ENCODE measurements at places on chromosomes 1 and 21.

GRCh38 chr1:76494807-76495206, 372.5 kb upstream of the ST6GALNAC5 start:
- DNase-seq = no peak

DNA sequence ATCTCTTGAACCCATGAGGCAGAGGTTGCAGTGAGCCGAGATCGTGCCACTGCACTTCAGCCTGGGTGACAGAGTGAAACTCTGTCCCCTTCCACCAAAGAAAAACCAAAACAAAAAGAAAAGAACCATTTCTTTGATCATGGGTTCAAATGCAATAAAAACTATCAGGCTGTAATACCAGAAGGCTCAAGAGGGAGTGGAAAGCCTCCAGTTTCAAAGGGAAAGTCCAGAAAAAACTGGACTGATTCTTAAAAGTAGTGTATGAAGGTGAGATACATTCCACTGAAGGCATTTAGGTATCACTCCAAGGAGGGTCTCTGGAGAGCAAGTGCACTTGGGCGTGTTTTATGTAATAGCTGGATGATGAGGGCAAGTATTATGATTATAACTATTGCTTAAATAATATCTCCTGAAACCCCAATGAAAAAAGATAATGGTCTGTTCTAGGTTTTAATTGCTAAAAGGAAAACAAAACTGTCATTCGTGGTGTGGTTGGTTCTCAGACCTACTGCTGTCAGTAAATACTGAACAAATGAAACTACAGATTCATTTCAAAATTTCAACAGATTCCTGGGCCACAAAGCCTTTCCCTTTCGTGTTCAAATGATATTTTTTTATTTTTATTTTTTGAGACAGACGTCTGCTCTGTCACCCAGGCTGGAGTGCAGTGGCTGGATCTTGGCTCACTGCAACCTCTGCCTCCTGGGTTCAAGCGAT, 6.0 kb upstream of the CAMTA1 start:
- no peak for DNase-seq

DNA sequence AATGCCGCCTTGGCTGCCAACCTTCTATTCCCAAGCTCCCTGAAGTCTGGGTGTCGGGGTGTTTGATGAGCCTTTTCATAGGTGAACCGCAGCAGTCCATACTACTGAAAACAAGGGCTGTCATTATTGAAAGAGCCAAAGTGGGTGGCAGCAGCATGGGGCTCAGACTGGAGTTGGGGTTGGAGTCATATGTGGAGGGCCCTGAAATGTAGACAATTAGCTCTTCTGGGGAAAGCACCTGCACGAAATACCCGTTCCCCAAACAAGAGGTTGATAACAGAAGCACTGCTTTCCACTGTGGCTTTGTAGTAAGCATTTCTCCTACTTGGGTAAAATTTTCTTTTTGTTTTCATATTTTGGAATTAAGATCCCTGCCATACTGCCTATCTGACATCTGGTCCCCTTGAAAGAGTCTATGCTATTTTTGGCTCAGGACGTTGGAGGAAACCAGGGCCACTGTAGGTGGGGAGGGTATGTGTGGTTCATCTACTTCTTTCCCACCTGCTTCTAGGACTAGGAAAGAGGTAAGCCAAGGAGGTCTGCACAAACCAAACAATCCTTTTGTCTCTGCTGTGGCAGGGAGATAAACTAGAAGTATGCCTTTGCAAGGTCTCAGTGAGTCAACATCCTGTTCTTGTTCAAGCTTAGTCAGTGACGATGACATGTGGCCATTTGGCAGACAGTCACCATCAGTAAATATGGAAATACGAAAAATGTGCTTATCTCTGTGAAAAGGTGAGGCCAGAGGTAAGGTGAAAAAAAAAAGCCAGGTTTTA, 197.0 kb upstream of the UBE2U start:
- DNase-seq = no peak

GRCh38 chr1:72271555-72272085, 10.7 kb downstream of the NEGR1 start:
- DNase-seq = no peak

- DNase-seq = no peak
Observed at GRCh38 chr1:101474039-101474665, 237.3 kb downstream of the S1PR1 start.

DNA sequence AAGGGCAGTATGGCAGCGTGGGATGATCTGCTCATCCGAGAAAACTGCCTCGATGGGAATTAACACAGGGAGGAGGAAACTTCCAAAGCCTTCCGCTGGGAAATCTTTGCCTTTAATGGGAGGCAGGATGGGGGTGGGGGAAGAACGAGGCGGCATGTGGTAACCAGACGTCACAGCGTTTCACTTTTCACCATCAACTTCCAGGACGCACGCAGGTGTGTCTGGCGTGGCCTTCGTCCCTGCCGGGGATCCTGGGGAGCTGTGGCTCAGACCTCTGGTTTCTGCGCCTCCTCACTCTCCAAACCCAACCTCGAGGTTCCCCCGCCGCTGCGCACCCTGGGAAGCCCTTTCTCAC, 282 bp downstream of the RSPH1 start:
- no peak for DNase-seq
